ENCODE measurements at places on chromosomes 5 and 9.

DNA sequence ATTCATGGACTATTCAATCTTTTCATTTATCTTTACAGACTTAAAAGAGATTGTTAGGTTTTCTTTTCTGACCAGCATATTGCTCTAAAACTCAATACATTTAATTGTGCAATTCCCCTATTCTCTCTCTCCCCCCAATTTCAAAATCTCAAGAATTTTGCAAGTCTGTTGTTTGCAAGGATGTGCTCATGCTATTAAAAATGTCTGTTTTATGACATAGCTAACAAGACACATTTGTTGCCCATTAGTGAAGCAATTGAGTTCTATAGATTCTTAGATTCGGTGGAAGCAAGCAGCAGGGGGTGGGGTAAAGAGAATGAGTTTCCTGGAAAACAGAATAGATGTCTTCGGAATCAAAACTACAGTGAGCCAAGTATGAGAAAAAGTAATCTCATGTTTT lies 8.5 kb upstream of the CSNK1A1 start:
- peak; percentile 64 for DNase-seq

GRCh38 chr5:133831491-133832224 lies 136.8 kb downstream of the C5orf15 start:
- DNase-seq, result peak; percentile 67

- no peak for DNase-seq
Measured at GRCh38 chr9:17052626-17053025, 82.2 kb upstream of the CNTLN start.

DNA sequence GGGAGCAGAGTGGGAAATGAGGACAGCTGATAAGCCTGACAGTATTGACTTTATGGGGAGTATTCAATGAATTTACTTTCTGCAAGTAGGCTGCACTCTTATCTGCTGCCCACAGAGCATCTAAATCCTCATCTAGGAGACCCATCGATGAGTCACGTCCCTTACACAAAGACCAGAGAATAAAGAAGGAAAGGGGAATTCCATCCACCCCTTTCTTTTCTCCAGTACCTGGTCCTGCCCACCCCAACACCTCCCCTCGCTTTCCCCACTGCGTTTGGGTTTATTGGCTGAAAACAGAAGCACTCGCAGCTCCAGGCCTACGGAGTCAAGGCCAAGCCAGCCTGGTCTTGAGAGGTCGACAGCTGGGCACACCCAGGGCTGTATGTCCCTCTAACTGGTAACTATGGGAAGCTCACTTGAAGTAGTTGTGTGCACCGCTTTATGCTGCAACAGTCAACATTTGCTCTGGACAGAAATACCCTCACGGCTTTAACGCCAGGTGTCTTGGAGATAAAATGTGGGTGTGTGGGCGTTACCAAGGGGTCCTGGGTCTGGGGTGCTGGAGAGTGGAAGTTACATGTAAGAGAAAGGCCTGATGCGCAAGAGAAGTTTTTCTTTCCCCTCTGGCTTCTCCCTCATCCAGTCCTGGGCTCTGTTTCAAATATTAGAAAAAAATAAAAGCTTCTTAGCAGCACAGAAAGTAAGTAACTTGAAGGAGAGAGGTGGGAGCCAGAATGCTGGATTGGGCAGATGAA lies 14.5 kb upstream of the TAL2 start:
- no peak for DNase-seq

DNA sequence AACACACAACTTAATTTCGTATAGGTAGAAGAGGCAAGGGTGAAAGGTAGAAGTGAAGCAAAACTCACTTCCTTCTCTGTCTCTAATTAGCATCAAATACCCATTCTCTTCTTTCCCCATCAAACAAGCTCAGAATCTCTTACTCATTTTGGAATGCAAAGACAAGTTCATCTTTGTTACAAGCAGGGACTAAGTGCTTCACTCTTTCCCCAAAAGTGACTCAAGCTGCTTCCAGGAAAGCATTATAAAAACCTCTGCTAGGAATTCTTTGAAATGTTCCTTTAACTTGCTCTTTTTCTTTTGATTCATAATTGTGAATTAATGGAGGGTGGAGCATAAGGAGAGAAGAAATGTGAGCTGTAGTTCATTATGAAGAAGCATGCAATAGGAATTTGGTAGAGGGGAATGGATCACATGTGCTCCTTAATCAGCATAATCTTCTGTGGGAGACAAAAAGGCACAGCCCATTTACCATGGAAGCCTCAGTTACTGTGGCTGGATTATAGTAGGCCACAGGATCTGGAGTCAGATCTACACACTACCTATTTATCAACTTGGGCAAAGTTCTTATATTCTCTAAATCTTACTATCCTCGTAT lies 109.5 kb upstream of the DPYSL3 start:
- DNase-seq, result no peak

DNA sequence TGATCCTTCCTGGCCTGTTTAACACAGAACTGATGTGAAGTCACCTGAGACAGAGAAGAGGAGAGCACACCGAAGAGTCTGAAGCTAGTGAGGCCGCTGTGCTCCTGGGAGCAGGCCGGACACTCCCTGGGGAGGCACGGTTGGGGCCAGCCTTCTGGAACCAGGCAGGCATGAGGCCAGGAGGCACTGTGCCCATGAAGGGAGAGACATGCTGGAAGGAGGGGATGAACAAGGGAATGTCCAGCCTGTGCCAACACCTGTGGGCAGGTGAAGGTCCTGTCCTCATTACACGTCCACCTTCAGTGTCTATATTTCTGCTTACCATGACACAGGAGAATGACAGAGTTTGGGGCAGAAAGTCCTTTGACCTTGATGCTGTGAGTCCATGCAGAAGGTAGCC lies 183.8 kb upstream of the S1PR3 start:
- DNase-seq, result no peak

- DNase-seq, result peak; percentile 100
Measured at GRCh38 chr5:147743678-147744374, 38.7 kb downstream of the JAKMIP2 start.

GRCh38 chr9:115276621-115277020 lies 158.7 kb upstream of the TNC start:
- no peak for DNase-seq

- DNase-seq, result no peak
Measured at GRCh38 chr5:91031402-91031752, 351.7 kb downstream of the ARRDC3 start.

DNA sequence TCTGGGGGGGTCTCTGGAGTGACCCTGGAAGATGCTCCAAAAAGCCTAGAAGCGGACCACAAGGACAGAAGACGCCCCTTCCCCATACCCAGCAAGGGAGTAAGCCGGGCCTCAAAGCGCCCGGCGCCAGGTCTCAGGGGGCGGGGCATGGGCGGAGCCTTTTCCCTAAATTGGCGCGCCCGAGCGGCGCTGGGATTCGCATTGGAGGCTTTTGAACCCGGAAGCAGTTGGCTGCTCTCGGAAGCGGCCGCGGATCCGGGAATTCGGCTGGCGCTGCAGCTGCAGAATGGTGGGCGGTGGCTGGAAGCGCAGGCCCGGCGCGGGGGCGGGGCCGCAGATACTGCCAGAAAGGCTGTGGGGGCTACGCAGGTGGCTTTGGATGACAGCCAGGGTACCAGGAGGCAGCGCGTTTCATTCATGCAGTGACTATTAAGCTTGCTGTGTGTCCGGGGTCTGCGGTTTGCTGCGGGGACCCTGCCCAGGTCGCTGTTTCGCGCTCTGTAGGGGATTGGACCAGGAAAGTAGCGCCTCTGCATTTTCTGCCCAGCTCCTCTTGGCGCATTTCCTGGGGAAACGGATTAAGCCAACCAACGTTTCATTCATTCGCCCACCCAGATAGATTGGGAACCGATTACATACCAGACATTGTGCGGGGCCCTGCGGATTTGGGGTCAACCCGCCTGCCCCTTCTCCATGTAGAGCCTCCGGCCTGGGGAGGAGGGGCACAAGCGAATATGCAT lies 83.0 kb upstream of the FREM1 start:
- peak; percentile 82 for DNase-seq

DNA sequence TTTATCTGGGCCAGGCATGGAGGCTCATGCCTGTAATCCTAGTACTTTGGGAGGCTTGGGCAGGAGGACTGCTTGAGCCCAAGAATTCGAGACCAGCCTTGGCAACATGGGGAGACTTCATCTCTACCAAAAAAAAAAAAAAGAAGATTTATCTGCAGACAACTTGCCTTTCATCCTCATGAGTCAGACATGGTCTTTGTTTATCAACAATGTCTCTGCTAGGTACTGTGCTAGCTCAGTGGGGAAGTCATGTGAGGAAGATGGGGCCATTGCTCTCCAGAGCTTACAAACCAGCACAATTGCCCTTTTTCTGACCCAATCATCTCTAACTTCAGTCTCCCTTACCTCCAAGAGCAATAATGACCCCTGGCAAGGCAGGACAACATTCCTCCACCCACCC lies 1.6 kb downstream of the URM1 start:
- DNase-seq, result no peak

GRCh38 chr5:36066001-36066539 lies 612 bp downstream of the UGT3A2 start:
- DNase-seq, result no peak

DNA sequence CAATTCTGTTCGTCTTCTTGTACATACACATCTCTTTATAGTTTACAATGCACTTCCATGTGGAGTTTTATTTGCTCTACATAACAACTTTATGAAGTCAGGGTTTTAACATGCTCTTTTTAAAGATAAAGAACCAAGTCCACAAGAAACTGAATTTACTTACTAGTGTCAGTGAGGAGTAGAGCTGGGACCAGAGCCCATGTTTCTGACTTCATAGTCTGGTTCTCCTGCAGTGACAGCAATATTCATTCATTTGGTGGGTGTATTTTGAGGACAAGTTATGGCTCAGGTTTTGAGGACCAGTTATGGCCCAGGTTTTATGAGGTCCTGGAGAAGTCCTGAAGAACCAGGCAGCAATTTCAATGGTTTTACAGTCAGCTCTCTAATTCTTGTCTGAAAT lies 481.9 kb upstream of the TNC start:
- DNase-seq, result no peak

DNA sequence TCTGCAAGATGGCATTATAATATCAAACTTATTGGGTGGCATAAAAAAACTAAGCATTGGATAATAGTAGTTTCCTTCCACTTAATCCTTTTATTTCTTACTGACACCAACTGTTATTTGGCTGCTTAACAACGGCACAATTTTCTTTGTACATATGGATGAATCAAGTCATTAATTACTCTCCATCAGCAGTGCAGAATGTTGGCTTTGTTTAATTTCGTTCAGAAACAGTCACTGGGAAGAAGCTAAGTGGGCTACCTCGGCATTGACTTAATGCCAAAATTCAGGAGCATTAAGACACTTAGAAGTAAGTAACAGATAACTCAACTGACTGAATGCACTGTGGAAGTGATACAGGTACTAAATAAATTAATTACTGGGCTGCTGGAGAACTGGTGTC lies 460.4 kb downstream of the CTNND2 start:
- no peak for DNase-seq

DNA sequence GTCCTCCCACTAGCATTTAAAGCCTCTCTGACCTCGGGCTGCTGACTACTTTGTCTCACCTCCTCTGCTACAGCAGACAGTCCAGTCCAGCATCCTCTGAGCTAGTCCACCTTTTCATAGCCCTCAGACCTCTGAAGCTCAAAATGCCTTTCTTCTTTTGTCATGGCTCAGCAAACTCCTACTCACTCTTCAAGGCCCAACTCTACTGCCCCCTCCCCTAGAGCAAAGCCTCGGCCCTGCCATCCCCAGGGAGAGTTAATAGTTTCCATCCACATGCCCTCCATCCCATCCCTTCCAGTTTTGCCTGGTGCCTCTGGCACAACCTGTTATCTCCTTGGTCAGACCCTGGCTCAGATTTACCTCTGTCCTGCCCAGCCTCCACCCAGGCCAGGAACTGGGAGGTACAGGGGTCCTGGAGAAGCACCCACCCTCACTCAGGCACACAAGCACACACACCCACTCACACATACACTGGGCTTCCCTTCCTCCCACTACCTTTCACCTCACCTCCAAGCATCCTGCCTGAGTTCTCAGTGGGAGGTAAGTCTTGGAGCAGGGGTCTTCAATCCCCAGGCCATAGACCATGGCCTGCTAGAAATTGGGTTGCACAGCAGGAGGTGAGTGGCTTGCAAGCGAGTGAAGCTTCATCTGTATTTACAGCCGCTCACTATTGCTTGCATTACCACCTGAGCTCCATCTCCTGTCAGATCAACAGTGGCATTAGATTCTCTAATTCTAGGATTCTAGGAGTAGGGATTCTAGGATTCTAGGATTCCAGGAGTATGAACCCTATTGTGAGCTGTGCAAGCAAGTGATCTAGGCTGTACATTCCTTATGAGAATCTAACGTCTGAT lies 18.1 kb downstream of the PDLIM4 start:
- DNase-seq, result no peak

DNA sequence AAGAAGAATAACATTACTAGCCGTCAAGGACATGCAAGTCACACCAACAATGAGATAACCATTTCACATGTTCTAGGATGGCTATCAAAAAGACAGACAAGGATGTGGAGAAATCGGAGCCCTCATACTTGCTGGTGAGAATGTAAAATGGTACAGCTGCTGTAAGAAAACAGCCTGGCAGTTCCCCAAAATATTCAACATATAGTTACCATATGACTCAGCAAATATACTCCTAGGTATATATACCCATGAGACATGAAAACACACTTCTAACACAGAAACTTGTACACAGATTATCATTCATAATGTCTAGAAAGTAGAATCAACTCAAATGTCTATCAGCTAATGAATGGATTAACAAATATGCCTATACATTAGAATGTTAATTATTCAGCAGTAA lies 105.4 kb upstream of the PCAT7 start:
- DNase-seq, result no peak

DNA sequence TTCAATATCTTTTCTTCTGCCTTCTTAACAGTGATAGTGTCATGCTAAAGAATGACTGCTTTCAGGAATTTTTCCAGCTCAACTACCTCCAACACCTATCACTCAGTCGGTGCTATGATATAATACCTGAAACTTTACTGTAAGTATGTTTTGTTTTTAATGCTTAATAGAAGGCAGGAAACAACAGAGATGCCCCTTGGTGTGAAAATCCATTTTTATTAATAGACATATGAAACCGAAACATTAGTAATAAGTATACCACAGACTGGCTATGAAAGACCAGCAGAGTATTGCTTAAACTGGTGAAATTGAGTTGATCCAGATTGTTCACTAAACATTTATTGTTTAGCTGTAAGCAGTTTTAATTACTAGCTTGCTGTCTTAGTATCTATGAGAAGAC lies 25.2 kb downstream of the SKP2 start:
- DNase-seq, result no peak

GRCh38 chr5:38660194-38660668 lies 103.8 kb upstream of the LIFR start:
- DNase-seq, result peak; percentile 39

DNA sequence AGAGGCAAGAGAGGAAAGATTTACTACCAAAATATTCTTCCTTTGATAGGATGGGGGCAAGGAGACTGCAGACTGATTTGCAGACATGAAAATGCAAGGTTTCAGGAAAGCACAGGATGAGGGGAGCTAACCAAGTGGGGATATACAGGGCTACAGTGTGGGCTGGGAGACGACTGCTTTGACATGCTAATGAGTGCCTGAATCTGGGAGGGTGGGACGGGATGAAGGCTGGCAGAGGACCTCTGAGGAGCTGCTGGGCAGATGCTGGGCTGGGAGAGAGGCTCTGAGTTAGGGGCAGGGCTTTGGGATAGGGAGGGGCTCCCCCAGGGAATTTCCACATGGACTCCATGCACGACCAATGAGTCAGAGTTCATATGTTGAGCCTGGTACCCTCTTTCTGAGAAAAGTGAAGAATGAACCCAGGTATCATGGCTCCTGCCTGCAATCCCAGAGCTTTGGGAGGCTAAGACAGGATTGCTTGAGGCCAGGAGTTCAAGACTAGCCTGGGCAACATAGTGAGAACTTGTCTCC lies 4.9 kb upstream of the CPLX2 start:
- DNase-seq, result no peak

GRCh38 chr9:89781838-89782540 lies 177.2 kb downstream of the GADD45G start:
- no peak for DNase-seq

- DNase-seq, result no peak
Measured at GRCh38 chr5:123090661-123091297, 1.7 kb downstream of the PRDM6 start.
